NCI-H510A (cell line): ENCODE measurements at places on chromosomes 6 and 20.

GRCh38 chr20:20452254-20452676, 84.4 kb downstream of the INSM1 start:
- DNase-seq, result peak; percentile 80

DNA sequence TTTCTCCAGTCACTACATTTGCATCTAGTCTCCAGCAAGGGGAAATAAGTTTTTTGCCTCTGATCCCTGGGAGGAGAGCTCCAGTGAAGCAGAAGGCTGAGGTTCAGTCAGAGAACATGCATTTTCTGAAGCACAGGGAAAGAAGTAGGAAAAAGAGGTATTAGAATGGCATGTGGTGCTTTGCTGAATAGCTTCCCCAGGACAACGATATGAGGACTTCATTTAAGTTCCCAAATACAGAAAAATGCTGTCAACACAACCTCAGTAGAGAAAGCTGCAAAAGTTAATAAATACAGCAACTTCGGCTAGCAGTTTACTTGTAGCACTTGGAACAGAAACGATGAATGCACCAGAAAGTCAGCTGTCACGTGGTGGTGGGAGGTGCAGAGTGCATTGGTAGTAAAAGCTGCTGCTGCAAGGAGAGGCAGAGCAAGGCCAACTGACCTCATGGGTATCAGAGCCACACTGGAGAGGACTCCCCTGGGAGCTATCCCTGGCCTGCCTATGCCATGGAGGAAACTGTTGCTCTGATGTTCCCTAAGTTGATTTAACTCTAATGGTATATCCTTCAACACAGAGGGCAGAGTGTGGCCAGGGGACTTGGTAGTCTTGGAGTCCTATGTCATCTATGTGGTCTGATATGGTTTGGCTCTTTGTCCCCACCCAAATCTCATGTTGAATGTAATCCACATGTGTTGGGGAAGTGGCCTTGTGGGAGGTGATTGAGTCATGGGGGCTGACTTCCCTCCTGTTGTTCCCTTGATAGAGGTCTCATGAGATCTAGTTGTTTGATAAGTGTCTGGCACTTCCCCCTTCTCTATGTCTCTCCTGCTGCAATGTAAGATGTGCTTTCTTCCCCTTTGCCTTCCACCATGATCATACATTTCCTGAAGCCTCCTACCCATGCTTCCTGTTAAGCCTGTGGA, 85.9 kb downstream of the ADTRP start:
- no peak for DNase-seq

DNA sequence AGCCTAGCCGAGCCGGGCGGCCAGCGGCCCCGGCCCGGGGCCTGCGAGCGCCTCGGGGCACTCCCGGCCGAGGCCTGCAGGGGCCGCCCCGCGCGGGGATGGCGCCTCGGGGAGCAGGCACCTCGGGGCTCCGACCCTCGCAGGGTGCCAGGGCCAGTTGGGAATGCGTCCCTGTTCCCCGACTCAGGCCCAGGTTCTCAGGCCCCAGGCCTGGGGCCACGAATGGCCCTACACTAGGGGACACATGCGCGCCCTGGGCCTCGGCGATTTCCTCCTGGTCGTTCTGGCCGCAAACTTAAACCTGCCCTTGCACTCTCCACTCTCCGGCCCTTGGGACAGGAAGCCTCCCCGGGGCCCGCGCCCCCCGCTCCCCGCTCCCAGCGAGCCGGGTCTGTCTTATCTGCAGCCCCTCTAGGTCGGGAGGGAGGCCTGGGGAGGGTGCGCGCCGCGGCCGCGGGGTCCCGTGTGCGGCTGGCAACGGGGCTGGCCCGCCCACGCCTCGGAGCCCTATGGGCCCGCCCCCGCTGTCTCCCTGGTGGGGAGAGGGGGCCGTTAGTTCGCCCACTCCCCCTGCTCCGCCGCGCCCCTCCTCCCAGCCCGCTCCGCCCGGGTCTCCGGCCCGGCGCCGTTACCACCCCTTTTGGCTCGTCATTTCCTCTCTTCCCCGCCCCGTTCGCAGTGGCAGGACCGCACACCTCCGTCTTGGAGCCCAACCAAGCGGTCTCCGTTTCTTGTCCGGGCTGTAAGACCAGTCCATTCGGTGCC, 611 bp downstream of the NFYA start:
- peak; percentile 81 for DNase-seq

- DNase-seq, result no peak
These were observed 390.2 kb downstream of the UTRN start for GRCh38 chr6:144675231-144675861.

DNA sequence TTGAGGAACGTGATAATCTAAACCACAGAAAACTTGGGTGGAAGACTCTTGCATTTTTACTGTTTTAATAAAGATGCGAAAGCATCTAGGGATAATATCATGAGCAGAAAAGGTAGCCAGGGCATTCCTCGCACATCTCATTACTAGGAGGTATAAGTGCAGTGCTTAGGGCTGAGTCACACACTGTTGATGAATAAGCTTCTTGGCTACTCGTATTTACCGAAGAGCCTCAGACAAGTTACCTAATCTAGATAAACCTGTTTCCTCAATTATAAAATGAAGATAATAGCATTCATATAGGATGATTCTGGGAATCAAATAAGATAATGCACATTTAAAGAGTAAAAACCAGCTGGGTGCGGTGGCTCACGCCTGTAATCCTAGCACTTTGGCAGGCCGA, 780 bp upstream of the KIAA0319 start:
- no peak for DNase-seq

GRCh38 chr20:37366743-37367142, 20.8 kb downstream of the SRC start:
- DNase-seq, result no peak
